Choroid plexus epithelial cell (primary cell): ENCODE measurements at places on chromosomes 11 and 22.

DNA sequence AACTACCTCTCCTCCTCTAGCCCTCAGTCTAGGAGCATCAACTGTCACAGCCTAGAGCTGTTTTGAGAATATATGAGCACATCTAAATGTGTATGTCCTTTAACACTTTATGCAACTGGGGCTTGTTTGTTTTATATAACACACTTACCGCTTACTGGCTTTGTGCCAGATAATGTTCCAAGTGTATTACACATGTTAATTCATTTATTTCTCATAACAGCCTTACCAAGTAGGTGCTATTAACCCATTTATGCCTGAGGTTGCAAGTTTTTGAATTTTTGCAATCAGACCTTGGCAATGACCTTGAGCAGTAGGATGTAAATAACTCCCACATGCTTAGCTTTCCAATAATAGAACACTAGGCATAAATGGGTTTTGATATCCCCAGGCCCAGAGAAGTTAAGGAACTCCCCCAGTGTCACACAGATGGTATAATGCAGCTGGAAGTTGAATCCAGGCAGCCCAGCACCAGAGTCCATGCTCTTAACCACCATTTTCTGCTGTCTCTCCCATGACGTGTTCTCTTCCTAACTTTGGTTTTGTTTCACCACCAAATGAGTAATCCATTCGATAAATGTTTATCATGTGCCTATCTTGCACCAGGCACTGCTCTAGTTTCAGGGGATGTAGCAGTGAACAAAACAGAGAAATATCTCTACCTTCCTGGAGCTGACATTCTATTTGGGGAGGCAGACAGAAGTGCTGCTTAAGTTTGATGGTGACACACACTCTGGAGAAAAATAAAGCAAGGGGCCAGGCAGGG lies 23.1 kb downstream of the PRDM11 start:
- peak; percentile 30 for DNase-seq

- DNase-seq = peak; percentile 70
These were observed 210.5 kb downstream of the CTTN start for GRCh38 chr11:70608568-70609470.

DNA sequence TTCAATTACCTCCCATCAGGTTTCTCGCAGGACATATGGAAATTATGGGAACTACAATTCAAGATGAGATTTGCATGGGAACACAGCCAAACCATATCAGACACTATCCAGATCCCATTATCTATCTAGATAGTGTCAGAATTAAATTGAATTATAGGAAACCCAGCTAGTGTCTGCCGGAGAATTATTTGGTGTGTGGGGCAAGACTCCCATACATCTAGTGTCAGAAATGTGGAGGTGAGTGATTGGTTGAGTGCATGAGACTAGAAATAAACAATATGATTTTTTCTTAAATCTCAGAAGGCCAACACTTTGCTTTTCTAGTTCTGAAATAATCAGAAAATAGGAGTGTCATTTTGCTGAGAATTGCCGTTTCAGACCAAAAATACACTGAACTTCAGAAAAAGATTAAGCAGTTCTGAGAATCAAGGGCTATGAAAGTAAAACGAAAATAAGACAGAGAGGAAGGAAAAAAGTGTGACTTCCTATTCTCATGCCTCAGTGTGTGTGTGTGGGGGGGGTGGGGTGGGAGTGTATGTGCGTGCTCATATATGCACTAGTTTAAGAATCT lies 21.3 kb downstream of the CASP12 start:
- no peak for DNase-seq

DNA sequence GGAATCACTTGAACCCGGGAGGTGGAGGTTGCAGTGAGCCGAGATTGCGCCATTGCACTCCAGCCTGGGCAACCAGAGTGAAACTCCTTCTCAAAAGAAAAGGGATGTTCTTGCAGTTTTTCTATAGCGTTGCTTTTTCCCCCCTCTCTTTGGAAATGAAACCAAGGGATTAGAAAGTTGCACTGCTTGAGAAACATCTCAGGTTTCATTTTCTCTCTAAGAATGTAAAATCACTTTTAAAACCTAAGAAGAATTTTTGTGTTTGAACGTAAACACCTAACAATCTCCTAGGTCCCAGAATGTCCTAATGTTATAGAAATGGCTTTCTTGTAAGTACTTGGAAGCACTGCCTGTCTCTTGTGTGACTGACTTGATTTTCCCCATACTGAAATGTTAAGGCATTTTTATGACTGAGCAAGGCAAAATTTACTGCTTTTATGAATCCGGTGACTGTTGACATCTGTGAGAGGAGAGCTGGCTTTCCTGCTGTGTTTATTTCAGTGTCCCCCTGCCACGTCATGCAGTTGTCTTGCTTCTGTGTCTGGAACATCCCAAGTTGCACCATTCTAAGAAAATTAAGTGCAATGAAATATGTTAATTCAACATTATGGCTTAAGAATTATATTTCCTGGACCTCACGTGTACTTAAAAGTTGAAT lies 37.7 kb downstream of the NF2 start:
- DNase-seq = no peak

DNA sequence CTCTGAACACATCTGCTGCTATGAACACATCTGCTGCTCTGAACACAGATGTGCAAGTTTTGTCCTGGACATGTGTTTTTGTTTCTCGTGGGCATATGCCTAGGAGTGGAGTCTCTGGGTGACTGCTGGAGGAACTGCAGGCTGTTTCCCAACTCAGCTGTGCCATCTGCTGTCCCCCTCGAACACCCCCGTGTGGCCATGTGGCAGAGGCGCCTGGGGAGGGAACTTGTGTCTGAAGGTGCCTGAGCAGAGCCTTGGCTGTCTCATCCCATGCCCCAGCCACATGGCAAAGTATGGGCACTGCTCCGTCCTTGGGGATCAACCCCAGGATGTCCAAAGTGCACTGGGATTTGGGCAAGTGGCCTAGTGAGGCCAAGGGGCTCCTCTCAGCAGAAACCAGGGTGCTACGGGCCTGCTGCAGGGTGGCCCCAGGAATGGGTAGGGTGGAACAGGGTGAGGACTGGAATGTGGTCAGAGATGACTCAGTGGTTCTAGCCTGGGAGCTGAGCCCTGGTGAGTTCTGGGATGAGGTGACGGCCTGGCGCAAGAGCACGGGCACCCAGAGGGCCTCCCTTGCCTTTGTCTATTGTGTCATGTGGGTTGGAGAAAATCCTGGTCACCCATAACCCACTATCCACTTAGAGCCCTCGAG lies 14.7 kb downstream of the GATD1 start:
- peak; percentile 72 for DNase-seq

- DNase-seq = no peak
These were observed 3.1 kb downstream of the SYT9 start for GRCh38 chr11:7254731-7255291.

DNA sequence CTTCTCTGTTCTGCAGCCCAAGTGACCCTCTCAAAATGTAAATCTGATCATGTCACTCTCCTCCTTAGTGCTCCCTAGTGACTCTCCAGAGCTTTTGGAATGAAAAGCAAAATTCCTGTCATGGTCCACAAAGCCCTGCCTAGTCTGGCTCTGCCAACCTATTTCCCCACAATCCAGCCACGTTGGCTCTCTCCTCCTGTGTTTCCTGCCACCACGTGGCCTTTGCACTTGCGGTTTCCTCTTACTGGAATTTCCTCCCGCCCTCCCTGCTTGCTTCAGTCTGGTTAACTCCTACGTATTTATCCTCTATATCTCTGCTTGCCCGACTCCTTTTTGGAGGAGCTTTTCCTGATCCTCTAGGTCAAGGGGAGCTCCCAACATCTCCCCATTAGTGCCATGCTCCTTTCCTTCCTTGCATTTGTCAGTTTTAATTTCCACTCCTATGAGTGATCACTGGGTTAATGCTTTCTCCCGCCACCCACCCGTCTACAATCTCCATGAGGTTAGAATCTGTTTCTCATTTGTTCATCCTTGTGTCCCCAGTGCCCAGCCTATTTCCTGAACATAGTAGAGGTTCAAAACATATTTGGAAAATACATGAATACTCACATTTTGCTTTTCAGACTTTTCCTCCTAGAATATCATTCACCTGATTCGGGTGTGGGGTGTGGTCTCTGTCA lies 11.5 kb downstream of the NNMT start:
- DNase-seq = peak; percentile 88

DNA sequence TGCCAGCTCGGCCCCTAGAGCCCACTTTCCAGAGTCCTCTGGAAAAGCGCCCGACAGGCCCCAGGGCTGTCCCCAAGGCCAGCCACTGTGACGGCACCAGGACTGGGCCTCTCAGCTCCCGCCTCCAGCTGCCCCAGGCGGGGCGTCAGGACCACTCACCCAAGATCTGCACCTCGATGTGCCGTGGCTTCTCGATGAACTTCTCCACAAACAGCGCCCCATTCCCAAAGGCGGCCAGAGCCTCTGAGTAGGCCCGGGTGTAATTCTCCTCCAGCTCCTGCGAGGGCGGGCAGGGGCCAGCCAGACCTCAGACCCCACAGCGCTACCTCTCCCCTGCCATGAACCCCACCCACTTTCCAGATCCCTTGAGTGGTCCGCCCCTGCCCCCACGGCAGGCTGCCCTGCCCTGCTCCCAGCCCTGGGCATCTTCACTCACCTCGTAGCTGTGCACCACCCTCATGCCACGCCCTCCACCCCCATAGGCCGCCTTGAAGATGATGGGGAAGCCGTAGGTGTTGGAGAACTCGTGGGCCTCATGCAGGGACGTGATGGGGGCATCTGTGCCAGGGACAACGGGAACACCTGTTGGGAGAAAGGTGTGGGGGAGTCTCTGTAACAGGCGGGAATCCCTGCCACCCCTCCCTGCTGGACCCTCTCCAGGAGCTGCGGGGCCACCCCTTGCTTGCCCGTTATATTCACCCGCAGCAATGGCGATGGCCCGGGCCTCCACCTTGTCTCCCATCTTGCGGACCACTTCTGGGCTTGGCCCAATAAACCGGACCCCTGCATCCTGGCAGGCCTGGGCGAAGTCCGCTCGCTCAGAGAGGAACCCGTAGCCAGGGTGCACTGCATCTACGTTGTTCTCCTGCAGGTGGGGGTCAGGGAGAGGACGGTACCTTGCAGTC lies 14.0 kb downstream of the LRFN4 start:
- no peak for DNase-seq

DNA sequence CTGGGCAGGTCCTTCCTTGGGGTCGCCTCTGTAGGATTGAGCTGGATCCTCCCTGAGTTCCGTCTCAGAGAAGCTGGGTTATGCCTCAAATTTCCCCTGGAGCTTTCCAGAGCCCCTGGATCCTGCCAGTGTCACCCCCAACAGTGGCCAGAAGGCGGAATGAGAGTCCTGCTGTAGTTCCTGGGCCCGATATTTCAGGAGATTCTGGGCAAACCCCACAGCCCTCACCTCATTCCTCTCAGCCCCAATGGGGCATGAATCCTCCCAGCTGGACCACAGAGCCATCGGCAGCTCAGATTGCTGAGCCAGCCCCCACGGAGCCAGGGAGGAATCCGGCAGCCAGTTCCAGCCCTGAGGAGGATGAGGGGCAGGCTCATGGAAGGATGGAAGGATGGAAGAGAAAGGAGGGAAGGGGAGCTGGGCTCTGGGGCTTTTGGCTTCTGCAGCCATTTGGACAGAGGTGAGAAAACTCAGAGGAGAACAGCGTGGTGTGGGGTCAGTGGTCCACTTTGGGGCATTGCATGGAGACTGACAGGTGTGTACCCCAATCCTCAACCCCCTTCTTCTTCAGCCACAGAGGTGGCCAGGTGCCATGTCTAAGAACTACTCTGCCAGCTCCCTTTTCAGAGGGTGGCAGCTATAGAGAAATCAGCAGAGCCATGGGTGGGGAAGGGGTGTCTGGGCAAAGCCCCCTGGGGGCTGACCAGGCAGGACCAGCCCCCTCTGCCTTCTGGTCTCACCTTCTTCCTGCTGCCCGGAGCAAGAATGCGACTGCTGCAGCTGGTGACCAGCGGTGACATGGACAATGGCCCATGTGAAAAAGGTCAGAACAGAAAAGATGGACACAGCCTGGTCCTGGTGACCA lies 867.6 kb downstream of the TBC1D22A start:
- DNase-seq = no peak

DNA sequence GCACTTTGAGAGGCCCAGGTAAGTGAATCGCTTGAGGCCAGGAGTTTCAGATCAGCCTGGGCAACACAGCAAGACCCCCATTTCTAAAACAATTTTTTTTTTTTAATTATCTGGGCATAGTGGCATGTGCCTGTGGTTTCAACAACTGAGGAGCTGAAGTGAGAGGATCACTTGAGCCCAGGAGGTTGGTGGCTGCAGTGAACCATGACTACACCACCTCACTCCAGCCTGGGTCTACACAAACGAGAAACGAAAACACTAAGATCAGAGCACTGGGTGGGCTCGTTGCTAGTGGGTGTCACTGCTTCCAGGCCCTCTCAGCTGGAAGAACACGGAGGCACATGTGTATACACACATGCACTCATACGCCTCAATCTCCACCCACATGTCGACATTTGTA lies 4.1 kb upstream of the MOB2 start:
- DNase-seq = no peak

- DNase-seq = no peak
These were observed 19.9 kb upstream of the CCDC86 start for GRCh38 chr11:60821827-60822599.

DNA sequence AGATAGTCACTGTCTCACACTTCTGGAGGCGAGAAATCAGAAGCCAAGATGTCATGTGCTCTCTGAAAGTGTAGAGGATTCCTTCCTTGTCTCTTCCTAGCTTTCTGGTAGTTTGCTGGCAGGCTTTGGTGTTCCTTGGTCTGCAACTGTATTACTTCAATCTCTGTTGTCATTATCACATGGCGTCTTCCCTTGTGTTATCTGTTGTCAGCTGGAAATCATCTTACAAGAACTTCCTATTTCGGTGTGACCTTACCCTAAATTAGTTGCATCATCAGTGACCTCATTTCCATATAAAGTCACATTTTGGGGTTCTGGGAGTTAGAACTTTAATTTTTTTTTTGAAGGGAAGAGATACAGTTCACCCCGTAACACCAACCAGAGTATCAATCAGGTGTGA lies 3.3 kb upstream of the LIN7C start:
- DNase-seq = no peak

GRCh38 chr11:116644941-116645305 lies 127.9 kb downstream of the BUD13 start:
- no peak for DNase-seq

GRCh38 chr11:64987998-64988854 lies 8.5 kb downstream of the BATF2 start:
- DNase-seq = no peak

GRCh38 chr11:60972182-60973030 lies 926 bp downstream of the CD6 start:
- DNase-seq = no peak

GRCh38 chr11:125214601-125215565 lies 50.3 kb downstream of the PKNOX2 start:
- DNase-seq = peak; percentile 30

- DNase-seq = no peak
These were observed 11.9 kb upstream of the CSF2RB start for GRCh38 chr22:36901411-36902142.
